ENCODE measurements at places on chromosomes 2 and 18.

DNA sequence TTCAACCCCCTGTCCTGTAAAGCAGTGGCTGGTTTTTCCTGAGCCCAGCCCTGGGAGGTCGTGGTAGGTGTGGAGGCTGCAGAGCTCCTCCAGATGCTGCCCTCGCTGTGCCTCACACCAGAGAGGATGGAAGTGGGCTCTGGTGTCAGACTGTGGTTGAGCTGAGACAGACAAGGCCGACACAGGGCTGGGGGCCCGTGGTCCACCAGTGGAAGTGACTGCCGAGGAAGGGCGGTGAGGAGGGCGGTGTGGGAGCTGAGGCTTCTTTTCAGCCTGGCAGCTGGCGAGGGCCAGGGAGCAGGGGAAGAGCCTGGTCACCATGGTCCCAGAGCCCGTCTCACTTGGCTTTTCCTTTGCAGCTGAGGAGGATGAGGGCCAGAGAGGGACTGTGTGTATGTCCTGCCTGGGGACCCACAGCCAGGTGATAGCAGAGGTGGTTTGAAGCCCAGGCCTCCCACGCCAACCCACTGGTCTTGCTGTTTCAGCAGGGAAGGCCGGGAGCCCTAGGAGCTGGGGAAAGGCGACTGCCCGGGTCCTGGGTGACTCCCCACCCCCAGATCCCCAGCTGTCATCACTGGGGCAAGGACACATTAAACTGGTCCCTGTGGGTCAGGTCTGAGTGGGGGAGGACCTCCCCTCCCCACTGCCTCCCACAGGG is 8.5 kb downstream of the SFTPB start:
- DNase-seq: no peak

GRCh38 chr18:55421615-55422419 is 166.2 kb downstream of the TCF4 start:
- DNase-seq: no peak

GRCh38 chr18:35122586-35123224 is 81.5 kb downstream of the MAPRE2 start:
- DNase-seq: no peak

DNA sequence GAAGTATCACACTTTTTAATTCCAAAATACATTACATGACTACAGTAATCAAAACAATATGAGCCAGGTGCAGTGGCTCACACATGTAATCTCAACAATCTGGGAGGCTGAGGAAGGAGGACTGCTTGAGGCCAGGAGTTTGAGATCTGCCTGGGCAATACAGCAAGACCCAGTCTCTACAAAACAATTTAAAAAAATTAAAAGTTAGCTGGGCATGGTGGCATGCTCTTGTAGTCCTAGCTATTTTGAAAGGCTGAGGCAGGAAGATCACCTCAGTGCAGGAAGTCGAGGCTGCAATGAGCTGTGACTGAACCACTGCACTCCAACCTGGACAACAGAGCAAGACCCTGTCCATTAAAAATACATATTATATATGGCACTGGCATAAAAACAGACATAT is 109.8 kb downstream of the USP34 start:
- no peak for DNase-seq

GRCh38 chr2:201114846-201115245 is 1.1 kb upstream of the CFLAR start:
- no peak for DNase-seq

- no peak for DNase-seq
These were observed 720.8 kb downstream of the SLC4A3 start for GRCh38 chr2:220348206-220348605.

DNA sequence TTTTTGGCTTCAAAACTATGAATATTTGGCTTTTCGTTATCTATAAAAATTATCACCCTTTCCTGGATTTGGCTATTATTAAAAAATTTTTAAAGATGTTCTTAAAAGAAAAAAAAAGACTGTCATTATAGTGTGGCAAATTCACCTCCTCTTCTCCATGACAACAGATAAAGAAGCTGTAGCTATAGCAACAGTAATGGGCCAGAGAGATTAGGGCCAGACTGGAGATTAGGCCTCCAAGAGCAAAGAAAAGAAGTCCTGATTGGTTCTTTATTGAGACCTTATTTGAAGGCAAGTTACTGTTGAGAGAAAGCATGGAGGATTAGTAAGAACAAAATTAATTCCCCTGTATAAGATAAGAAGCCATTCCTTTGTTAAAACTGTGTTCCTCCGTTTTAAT is 812.5 kb downstream of the DCC start:
- DNase-seq: no peak

DNA sequence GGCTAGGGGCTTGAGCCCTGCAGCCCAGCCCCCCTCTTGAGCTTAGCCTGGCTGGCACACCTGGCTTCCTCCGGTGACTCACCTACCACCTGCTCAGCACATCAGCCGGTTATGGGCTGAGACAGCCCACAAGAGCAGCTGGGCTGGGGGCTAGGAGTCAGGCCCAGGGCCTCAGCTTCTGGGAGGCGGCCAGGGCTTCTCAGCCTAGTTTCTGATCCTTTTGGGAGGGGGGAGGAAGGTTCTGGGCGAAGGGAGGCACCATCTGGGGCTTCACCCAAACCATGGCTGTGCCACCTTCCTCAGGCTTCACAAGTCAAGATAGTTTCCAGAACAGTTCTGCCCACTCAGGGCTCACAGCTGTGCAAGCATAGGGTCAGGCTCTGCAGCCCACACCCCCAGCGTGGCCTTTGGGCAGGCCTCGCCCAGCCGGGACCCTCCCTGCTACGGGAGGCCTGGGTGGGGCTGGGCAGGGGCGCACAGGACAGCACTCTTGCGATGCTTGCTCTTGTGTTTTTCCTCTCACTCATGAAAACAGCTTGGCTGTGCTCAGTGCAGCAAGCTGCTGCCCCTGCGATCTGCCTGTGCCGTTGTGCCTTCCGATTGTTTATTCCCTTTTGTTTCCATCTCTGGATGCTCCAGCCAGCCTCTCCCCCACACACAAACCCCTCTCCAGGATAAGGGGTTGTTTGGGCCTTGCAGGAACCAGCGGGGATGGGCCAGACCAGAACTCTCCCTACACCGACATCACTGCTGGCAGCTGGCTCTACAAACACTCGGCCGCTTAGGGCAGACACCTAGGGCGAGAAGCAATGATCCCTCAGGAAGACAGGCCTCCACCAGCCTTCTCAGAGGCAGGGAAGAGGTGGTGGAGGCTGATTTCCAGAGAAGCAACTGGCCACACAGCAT is 26.1 kb upstream of the SEMA4C start:
- no peak for DNase-seq

DNA sequence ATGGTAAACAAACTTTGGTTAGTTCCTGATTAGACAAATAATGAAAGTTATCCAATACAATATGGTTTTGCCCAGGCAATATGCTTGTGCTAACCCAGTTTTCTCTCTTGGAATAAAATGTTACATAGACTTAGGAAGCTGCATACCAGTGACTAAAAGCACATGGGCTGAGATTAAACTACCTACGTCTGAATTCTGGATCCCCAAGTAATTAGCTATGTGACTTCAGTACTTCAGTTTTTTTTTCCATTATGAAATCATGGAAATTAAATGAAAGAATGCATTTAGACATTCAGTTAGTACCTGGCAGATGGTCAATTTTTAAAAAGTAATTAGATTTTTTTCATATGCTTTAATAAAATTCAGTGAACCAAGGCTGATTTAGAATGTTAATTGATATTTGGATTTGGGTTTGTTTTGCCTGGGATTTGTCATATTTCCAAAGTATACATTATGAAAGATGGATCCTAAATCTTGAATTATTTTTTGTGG is 213.9 kb downstream of the PTH2R start:
- DNase-seq: no peak

- no peak for DNase-seq
These were observed 346.9 kb upstream of the LRRTM1 start for GRCh38 chr2:80651435-80651834.

Data from sciatic nerve (tissue), 2 donors.